Fibroblast of skin of scalp (primary cell): ENCODE measurements at places on chromosomes 5 and 9.

GRCh38 chr9:33778700-33779351 lies 16.5 kb upstream of the PRSS3 start:
- DNase-seq = peak; percentile 61

- DNase-seq = no peak
These were observed 21.2 kb upstream of the PIK3R1 start for GRCh38 chr5:68194386-68194785.

- DNase-seq = no peak
These were observed 9.6 kb downstream of the LHX6 start for GRCh38 chr9:122218935-122219855.

DNA sequence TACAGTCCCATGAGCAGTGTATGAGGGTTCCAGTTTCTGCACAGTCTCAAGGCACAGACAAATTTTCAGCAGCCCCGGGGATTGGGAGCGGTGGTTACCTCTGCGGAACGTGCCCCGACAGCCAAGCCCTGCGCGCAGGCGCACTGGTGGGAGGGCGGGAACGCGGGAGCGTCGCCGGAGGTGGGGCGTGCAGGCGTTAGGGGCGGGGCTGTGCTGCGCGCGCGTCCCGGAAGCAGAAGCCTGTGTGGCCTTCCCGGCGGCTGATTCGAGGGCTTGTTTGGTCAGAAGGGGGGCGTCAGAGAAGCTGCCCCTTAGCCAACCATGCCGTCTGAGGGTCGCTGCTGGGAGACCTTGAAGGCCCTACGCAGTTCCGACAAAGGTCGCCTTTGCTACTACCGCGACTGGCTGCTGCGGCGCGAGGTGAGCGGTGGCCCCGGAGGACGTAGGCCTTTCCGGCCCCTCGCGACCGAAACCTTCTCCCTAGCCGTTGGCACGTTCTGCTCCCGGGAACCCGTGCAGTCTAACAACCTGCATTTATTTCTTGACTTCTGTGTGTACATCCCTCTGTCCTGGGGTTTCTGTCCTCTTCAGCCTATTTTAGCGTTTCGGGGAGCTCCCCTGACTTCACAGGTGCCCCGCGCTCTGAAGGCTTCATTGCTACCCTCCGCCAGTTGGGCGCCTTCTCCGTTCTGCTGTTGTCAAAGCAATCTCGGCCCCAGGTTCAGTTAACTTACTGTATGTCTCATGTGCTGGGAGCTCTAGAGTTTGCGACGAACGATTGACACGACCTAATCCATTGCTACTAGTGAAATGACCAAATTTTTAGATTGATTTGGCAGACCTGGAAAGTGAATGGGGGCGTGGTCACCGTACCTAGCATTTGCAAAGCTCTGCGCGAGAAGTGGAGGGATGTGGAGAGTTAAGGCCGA lies at the start of gene GLE1:
GLE1 (plus strand) TSS at position 235 of the 929 bp plus-strand sequence; CDS start at position 322, 87 bp downstream.
- peak; percentile 91 for DNase-seq

DNA sequence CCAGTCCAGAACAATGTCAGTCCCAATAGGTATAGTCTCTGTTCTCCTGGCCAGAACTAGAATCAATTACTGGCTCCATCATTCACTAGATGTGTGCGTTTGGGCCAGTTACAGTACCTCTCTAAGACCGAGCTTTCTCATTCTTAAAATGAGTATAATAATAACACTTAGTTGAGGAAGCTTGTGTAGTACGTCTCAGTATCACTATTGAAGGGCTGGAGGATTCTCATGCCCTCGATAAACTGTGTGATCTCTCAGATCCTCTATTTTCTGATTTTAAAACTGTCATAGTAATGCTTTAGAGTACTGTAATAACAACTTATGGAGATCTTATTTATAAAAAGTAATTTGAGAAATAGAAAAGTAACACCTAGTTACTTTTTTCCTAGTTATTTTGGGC lies 50.7 kb downstream of the CDKN2A start:
- DNase-seq = no peak

DNA sequence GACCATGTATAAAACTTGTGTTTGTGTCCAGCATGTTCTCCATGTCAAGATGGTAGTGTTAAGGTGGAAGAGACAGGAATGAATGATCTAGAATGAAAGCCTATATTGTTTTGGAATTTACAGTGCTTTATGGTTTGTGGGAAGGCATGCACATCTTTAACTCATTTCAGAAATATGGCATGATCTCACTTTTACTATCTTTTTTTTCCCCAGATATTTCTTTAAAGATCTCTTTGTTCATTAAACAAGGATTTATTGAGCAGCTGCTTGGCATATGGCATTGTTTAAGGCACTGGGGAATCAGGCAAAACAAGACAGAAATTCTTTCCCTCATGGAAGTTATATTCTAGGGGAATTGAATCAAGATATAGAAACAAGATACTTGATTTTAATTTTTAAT lies 51.7 kb downstream of the SLC12A2 start:
- DNase-seq = peak; percentile 41

GRCh38 chr9:127209220-127209619 lies 55.4 kb upstream of the GARNL3 start:
- DNase-seq = no peak

DNA sequence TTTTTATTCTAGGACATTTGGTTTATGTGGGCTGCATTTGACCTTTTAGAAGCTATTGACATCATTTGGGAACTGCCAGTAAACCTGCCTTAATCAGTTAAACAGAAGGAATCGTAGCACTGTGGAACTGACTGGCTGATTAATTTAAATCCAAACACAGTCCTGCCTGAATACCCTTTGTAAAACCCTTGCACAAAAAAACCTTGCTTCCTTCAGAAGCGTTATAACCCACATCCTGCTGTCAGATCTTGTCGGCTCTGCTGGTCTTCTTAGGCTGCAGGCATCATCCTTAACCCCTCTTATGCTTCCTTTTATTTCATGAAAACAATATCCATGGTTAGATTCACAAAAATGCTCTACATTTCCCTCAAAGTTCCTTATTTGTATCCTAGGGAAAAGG lies 46.3 kb downstream of the PAM start:
- no peak for DNase-seq

DNA sequence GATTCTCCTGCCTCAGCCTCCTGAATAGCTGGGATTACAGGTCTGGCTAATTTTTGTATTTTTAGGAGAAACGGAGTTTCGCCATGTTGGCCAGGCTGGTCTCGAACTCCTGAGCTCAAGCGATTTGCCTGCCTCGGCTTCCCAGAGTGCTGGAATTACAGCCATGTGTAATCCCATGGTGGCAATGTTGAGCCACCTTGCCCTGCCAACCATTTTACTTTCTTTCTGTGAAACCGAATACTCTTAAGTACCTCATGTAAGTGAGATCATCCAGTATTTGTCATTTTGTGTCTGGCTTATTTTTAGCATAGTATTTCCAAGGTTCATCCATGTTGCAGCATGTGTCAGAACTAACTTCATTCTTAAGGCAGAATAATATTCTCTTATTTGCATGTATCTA lies 8.2 kb downstream of the PRRC2B start:
- peak; percentile 56 for DNase-seq

DNA sequence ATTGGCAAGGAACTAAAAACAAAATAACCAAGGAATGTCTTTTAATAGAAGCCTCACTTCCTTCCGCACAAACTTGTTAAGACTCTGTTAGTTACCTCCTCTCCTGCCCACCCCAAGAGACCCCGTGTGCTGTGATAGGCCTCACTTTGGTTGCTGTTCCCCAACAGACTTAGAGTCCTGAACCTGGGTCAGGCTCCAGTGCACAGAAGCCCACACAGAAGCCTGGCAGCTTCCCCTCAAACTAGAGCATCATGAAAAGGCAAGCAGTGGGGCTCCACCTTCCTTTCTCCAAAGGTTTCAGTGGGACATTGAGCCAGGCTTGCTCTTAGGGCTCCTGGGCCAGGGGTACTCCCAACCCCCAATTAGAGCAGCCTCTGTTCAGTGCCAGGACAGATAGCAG lies 230.5 kb downstream of the ESM1 start:
- no peak for DNase-seq

- no peak for DNase-seq
These were observed 38.9 kb upstream of the SLIT3 start for GRCh38 chr5:169339869-169340268.
